Cerebellum (tissue), 4 donors: ENCODE measurements at places on chromosomes 4 and X.

GRCh38 chr4:70914000-70914399 is 11.8 kb downstream of the MOB1B start:
- no peak for DNase-seq

DNA sequence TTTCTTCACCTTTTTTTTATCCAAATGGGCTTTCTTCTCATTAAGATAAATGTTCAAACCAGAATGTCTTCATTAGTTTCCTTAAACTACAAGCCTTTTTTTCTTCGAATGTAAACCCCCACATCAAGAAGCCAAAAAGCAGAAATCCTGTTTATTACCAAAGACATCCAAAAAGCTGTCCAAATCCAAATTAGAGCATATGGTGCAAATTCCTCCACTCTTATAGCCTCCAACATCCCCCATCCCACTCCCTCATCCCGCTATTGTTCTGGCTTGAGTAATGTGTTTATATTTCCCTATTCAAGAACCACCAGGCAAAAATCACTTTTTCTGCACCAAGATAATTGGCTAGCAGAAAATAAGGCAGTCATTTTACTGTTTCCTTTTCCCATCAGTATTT is 315.1 kb upstream of the ADGRL3 start:
- DNase-seq: no peak

DNA sequence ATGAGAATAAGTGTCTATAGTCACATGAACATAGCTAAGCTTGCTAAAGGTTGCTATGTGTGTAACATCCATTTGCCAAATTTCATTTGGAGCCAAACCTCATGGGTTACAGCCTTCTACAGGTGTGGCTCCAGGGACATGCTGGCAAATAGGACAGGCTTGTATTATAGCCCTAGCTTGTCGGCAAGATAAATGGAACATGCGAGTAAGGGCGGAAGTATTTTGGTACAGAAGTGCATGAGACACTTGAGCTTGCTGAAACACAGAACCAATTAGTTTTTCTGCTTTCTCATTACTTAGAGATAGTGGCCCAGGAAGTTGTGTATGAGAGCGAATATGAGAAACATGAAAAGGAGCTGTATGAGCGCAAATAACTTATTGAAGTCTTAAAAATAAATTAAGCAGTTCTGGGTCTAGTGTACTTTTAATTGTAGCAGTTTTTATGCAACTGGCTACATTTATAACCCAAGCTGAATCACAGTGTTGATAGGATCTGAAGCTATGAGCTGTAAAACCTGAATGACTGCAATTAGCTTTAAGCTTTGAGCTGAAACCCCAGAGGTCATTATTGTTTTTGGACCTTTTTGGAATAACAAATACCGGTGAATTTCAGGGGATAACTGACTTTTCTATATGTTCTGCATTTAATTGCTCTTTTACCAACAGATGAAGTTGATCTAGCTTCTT is 64.6 kb downstream of the KDM5C start:
- no peak for DNase-seq

- no peak for DNase-seq
Observed at GRCh38 chr4:110876866-110877265, 254.0 kb upstream of the PITX2 start.

DNA sequence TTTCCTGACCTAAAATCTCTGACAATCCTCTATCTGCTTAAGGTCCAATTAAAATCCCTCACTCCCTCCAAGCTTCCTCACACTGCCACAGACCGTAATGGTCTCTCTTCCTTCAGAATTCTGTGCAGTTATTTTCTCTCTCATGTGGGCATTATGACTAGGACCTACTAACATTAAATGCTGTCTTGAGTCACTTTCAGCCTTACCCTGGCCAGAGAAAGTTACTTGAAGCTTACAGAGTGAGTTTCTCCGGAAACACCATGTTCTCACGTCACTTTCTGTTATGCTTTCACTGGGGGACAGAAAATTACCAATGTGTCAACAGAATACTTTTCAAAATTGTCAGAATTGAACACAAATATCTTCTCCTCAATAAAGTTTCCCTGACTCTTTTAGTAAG is 271.8 kb downstream of the INPP4B start:
- no peak for DNase-seq

- DNase-seq: no peak
Observed at GRCh38 chr4:174423257-174423944, 98.9 kb downstream of the HPGD start.

DNA sequence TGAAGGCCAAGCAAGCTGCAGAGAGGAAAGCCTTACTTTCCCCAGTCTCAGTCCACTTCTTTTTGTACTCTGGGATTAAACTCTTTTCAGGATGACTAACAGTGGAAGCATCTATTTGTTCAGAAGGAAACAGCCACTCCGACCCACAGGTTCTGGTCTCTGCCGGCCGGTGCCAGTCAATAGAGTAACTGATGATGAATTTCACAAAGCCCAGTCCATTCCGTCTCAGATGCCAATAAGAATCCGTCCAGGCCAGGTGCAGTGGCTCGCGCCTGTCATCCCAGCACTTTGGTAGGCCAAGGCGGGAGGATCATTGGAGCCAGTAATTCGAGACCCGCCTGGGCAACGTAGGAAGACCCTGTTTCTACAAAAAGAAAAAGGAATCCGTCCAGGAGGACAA is 58.5 kb upstream of the HELT start:
- no peak for DNase-seq

DNA sequence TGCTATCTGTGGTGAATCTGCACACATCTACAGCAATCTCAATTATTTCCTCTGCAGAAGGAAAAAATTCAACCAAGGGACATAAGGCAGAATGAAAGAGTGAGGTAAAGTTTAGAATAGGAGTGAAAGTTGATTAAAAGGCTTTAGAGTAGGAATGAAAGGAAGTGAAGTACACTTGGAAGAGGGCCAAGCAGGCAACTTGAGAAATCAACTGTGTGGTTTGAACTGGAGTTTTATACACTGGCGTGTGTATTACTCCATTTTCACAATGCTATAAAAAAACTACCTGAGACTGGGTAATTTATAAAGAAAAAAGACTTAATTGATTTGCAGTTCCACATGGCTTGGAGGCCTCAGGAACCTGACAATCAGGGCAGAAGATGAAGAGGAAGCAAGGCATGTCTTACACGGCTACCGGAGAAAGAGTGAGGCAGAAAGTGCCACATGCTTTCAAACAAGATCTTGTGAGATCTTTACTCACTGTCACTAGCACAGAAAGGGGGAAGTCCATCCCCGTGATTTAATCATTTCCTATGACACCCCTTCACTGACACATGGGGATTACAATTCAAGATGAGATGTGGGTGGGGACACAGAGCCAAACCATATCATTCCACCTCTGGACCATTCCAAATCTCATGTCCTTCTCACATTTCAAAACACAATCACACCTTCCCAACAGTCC is 234.8 kb downstream of the IL15 start:
- no peak for DNase-seq

DNA sequence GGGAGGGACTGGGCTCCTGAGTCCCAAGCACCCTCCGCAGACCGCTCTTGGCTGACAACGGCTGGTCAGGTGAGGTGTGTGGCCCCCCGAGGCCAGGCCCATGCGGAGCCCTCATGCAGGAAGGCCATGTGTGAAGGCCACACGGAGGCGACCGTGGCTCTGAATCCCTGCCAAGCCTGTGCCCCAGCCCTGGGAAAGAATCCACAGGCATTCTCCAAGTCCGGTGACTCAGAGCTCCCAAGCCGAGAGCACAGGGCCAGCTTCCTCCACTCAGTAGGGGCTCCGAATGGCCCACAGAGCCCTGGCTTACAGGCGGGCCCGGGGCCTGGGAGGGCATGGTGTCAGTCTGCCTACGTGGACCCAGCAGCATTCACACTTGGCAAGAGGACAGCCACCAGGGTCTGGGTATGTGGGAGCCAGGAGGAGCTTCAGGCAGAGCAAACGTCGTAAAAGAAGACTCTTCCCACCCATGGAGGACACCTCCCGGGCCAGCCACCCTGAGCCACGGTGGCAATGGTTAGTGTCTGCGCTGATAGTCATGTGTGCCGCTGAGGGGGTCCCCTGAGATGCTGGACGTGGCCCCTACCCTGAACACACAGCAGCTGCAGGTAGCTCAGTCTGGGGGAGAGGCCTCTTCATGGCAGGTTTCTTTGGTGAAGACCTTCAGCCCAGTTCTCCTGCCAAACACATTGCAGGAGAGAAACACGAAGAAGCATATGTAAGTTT is 105.7 kb downstream of the PSAPL1 start:
- DNase-seq: peak; percentile 69

- DNase-seq: no peak
Observed at GRCh38 chrX:12292996-12293765, 154.9 kb downstream of the FRMPD4 start.

GRCh38 chrX:101986586-101986985 is 54.8 kb upstream of the ZMAT1 start:
- no peak for DNase-seq

GRCh38 chr4:57154191-57154590 is 44.0 kb upstream of the IGFBP7 start:
- DNase-seq: no peak

DNA sequence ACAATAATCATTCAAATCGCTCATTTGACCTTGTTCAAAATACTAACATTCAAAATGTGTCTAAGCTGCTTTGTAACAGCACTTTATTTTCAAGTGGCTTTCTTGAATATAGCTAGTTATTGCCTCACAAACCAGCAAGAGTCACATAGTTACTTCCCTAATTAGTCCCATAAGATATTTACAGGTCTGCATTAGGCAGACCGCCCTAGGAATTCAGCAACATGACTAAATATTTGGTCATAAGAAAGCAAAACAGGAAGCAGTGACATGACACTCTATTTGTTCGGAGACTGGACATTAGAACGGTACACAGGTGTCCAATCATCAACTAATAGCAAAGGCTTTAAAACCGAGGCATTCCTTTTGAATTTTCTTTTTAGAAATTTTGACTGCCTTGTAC is 262.0 kb downstream of the COL25A1 start:
- DNase-seq: no peak

DNA sequence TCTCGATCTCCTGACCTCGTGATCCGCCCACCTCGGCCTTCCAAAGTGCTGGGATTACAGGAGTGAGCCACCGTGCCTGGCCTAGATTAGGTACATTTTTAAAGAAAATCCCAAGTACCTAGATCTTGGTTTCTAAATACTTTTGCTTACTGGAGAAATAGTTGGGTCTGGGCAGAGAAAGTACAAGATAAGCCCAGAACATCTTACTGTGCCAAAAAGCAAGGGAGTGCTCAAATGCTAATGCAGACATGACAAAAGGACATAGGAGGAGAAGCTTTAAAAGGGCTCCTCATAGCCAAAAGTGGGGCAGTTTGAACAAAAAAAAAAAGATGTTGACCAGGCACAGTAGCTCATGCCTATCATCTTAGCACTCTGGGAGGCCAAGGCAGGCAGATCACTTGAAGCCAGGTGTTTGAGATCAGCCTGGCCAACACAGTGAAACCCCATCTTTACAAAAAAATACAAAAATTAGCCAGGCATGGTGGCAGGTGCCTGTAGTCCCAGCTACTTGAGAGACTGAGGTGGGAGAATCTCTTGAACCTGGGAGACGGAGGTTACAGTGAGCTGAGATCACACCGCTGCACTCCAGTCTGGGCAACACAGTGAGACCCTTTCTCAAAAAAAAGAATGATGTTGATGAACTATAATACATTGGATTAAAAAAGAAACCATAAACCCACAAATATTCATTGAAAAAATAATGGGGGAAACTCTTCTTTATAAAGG is 107.5 kb downstream of the APBB2 start:
- no peak for DNase-seq

- peak; percentile 35 for DNase-seq
Observed at GRCh38 chr4:158769175-158769921, 522 bp downstream of the FNIP2 start.

DNA sequence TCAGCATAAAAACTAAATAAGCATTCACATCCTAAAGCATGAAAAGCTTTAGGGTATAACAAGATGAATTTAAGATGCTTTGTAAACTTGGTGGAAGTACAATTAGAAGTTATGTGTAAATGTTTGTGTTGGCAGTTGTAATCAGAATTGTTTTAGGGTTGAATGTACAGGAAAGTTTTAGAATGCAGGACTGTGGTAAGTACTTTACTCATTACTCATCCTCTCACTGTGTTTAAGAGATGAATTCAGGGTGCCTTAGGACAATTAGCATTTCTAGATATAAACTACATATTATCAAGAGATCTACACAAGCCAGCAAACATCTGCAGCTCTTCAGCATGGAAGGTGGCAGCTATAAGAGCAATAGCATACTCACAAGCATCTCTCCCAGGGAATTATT is 77.5 kb upstream of the ELOVL6 start:
- no peak for DNase-seq

DNA sequence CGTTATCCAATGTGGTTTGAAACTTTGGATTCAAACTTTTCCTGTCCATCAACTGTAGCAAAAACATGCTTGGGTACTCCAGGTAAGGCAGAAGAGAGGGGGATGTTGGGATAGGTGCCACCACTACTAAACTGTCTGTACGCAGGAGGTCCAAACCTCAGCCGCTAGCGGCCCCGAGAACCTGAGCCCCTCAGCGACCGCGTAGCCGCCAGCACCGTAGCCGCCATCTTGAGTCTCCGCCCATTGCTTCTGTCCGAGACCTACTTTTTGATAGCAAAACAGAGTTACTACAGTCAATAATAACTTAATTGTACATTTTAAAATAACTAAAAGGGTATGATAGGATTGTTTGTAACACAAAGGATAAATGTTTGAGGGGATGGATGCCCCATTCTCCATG is 119.9 kb upstream of the GRID2 start:
- no peak for DNase-seq

DNA sequence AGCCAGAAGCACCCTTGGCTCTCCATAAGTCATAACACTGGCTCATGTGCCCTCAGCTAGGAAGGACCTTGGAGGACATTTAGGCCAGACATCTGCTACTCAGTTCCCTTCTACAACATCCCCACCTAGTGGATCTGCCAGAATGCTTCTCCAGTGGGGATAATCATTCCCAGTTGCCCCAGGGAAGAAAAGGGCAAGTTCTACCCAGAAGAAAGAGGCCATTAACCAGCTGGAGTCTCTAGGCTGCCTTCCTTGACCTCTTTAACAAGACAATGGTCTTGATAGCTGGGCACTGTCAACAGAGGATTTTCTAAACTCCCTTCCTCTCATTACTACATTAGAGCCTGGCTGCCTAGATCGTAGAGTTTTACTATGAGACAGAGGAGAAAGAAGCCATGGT is 42.0 kb downstream of the LGI2 start:
- DNase-seq: no peak

- no peak for DNase-seq
Observed at GRCh38 chrX:107669261-107669660, 41.0 kb downstream of the PRPS1 start.

DNA sequence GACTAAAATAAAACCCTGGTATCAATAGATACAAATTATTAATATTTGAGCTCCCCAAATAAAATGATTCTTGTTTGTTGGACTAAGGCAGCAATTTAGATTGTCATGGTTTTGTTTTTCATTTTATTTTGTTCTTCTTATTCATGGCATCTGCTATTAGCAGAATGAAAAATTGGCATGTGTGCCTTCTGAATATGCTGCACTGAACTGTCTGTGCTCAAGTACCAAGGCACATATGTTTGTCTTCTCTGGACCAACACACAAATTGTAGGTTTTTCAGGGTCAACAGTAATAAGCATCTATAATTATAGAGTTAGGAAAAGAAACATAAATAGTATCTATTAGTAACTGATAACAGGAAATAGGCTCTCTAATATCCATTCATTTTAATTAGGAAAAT is 121.1 kb downstream of the BANK1 start:
- DNase-seq: no peak

GRCh38 chrX:108198420-108198819 is 106.8 kb downstream of the ATG4A start:
- no peak for DNase-seq

GRCh38 chr4:153451911-153452657 is 14.1 kb upstream of the TMEM131L start:
- DNase-seq: peak; percentile 20
